ENCODE measurements at places on chromosomes 5 and 9. TPM values are rescaled to one million over a fixed set of nuclear protein-coding genes. Genes with fewer than 3 reads are reported as not detected.

GRCh38 chr9:101433229-101433628 is 2.3 kb downstream of the ALDOB start:
- DNase-seq: no peak
- H3K36me3 ChIP-seq: no peaks in the 10 kb centered on the region
- H3K4me3 ChIP-seq: no peak overlapping the region
- no peaks in the 10 kb centered on the region for H3K4me1 ChIP-seq
- H3K27ac ChIP-seq: no peak overlapping the region
- peaks cover 4% of the 10 kb centered on the region for H3K27me3 ChIP-seq

HAPLN1 gene
- 1.6 TPM for total RNA-seq

SPINK6 gene
- not detected for total RNA-seq

DNA sequence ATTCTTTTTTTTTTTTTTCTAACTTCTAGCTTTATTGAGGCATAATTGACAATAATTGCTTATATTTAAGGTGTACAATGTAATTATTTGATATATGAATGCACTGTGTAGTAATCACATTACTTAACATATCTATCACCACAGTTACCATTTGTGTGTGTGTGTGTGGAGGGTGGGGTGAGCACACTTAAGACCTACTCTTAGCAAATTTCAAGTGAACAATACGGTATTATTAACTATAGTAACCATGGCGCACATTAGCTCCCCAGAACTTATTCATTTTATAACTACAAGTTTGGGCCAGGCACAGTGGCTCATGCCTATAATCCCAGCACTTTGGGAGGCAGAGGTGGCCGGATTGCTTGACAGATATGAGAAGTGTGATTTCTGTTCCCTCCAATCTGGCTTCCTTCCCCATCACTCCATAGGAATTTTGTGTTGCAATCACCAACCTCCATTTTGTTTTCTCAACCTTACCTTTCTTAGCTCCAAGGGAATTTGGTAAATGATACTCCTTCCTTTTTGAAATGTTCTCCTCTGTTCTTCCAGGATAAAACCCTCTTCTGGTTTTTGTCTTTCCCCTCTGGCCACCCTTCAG is 14.9 kb downstream of the TXN start:
- H3K27ac ChIP-seq: no peak overlapping the region
- H3K27me3 ChIP-seq: no peaks in the 10 kb centered on the region
- H3K4me1 ChIP-seq: no peaks in the 10 kb centered on the region
- DNase-seq: no peak
- H3K4me3 ChIP-seq: no peak overlapping the region
- H3K36me3 ChIP-seq: no peaks in the 10 kb centered on the region

NEUROG1 gene
- not detected for total RNA-seq

- DNase-seq: no peak
- no peak overlapping the region for H3K27ac ChIP-seq
- no peaks in the 10 kb centered on the region for H3K4me1 ChIP-seq
- no peaks in the 10 kb centered on the region for H3K36me3 ChIP-seq
- no peaks in the 10 kb centered on the region for H3K27me3 ChIP-seq
These were observed 163.2 kb upstream of the ADAMTS16 start for GRCh38 chr5:4976902-4977301.

GABBR2 gene
- total RNA-seq: not detected

DNA sequence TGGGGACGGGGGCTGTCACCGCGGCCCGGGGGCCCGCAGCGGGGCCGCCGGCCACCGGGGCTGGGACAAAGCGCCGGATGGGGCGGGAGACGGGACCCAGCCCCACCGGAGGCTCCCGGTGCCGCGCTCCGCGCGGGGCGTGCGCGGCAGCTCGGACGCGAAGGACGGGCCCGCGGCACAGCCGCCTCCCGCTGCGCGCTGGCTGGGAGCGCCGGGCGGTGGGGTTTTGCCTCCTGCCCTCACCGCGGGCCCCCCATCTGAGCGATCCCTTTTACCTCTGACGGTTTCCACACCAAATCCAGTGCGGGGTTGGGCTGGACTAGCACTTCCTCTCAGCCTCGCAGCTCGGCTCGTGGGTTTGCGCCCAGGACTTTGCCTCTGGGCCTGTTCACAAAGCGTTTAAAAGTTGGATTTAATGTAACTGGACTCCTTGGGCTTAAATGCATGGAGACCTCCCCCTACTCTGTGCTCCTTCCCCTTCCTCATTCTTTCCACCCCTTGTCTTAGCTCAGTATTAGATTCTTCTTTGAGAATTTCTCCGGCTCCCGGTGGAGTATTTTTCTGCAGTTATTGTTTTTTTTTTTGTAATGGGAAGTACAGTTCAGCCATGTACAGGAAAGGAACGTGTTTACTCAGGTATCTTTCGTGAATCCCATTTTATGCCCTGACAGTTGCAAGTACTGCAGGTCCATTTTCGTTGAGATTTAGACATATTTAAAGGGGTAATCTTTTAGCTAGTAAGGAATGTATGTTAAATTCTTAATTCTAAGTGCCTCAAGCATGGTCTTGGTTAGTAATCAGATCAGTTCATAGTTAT is 691 bp downstream of the FCHO2 start:
- peaks cover 4% of the 10 kb centered on the region for H3K4me1 ChIP-seq
- no peaks in the 10 kb centered on the region for H3K27me3 ChIP-seq
- peak overlapping the region; percentile 65 for H3K27ac ChIP-seq
- H3K4me3 ChIP-seq: peak overlapping the region; percentile 69

GRCh38 chr5:55154873-55155272 is 5.1 kb upstream of the GPX8 start:
- H3K27ac ChIP-seq: no peak overlapping the region
- H3K4me3 ChIP-seq: no peak overlapping the region
- no peaks in the 10 kb centered on the region for H3K4me1 ChIP-seq
- H3K27me3 ChIP-seq: no peaks in the 10 kb centered on the region
- no peaks in the 10 kb centered on the region for H3K36me3 ChIP-seq

GRCh38 chr5:100623719-100624118 is 88.5 kb downstream of the FAM174A start:
- H3K4me1 ChIP-seq: no peaks in the 10 kb centered on the region
- no peak overlapping the region for H3K27ac ChIP-seq
- H3K36me3 ChIP-seq: no peaks in the 10 kb centered on the region
- H3K4me3 ChIP-seq: no peak overlapping the region
- no peak for DNase-seq

GRCh38 chr5:58999804-59000203 is 416.9 kb downstream of the RAB3C start:
- no peaks in the 10 kb centered on the region for H3K4me1 ChIP-seq
- H3K27ac ChIP-seq: no peak overlapping the region
- H3K36me3 ChIP-seq: no peaks in the 10 kb centered on the region
- H3K27me3 ChIP-seq: no peaks in the 10 kb centered on the region
- H3K4me3 ChIP-seq: no peak overlapping the region

MCC gene
- total RNA-seq: 13.9 TPM
